ENCODE measurements at places on chromosomes 4 and X.

- no peak for DNase-seq
Observed at GRCh38 chrX:129665916-129666644, 11.3 kb upstream of the APLN start.

DNA sequence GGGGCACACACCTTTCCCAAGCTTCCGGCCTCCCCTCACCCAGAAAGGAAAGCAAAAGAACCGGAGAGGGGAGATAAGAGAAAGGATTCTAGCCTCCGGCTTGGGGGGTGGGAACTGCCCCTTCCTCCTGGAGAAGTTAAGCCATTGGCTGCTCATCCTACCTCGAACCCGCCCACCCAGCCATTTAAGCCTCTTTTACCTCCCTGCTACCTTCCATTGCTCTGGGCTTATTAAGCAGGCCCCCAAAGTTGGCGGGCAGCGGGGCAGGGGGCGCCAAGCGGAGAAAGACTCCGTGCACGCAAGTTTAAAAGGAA, 2.3 kb downstream of the MAML3 start:
- no peak for DNase-seq

DNA sequence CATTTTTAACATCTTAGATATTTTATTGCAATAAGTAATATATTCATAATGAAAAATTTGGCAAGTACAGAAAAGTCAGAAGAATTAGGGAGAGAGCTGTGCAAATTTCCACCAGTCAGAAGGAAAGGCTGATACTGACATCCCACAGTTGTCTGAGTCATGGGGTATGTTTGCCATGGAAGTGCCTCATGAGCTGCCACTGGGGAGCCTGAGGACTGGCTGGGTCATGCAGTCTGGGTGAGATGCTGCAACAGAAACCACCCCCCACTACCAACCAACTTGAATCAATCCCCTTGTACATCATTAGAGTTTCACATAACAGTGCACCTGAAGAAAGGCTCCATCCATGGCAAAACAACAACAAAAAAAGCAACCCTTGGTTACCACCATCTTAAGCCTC, 45.2 kb upstream of the ENPP6 start:
- DNase-seq = no peak

GRCh38 chrX:69109706-69110105, 55.5 kb downstream of the PJA1 start:
- no peak for DNase-seq

DNA sequence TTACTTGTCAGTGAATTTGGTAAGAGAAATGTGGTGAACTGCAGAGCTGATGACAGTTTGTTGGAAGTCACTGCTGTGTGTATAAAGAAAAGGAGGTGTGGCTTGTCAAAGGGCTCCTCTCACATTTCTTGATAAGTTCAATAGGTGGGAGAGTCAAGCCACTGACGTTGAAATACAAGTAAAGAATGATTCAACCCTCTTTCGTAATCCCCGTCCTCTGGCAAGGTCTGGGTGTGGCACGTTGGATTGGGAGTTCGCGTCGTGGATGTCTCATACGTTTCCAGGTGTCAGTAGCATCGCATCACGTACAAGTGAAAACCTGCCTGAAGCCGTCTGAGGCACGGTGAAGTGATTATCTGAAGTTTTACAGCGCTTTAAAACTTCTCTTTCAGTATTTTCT, 76.4 kb downstream of the EGF start:
- no peak for DNase-seq

Data from activated effector memory CD4-positive, alpha-beta T cell treated with anti-CD3 and anti-CD28 coated beads, Interleukin-2, amount 50 U/mL, for 16 hours (primary cell).